ENCODE measurements at places on chromosomes 4 and X.

DNA sequence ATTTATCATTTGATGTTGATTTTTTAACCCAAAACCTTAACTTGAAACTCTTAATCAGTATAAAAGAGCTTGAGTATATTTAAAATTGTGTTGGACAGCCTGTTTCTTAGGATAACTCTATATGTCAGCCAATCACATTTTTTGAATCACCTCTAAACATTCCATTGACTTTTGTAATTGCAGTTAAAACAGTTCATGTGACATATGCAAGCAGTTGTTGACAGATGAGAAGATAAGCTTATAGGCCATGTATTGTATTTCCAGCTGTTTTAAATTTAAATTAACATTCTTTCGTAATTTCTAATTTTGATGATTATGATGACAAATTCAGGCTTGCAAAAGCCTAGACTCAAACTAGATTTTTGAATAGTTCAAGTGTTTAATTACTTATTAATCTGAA lies 17.4 kb downstream of the VEGFC start:
- DNase-seq: no peak

- DNase-seq: no peak
Observed at GRCh38 chrX:138157850-138158249, 553.7 kb downstream of the FGF13 start.

DNA sequence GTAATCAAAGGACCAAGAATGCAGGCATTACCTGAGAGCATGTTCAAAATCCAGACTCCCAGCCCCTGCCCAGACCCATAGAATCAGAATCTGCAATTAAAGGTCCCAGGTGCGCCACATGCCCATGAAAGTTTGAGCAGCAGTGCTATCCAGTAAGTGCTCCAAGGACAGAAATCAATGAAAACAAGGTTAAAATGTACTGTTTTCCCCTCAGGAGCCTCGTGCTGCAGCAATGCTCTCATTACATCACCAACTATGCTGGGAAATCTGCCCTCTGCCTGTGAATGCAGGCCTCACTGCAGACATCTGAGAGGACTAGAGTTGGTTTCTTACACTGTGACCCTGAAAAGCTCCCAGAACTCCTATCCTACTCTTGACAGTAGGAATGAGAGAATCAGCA lies 21.1 kb downstream of the ANXA5 start:
- no peak for DNase-seq

DNA sequence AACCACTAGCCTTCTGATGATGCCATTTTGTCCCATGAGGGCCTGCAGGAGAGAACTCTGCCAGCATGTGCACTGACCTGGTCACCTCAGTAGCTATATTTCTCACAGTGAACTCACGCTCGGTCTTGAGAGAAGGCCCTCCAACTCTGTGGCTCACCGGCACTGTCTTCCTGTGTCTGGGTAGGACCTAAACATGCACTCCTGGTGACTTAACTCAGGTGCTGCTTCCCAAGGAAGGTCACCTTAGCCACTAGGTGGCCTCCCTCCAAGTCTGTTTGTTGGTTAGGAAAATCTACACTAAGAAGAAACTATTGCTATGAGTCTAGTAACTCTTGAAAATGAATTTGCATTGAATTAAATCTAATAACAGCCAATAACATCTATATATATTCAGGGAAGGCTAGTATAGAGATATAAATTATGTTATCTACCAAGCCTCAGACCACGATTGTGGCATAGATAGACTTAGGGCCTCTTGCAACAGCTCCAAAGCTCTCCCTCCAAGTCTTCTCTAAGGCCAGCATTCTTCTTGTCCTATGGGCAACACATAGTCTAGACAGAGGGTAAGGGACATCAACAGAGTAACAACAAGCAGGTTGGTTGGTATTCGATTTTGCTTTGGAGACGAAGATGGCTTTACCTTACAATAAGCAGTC lies 24.7 kb downstream of the TLR10 start:
- no peak for DNase-seq

DNA sequence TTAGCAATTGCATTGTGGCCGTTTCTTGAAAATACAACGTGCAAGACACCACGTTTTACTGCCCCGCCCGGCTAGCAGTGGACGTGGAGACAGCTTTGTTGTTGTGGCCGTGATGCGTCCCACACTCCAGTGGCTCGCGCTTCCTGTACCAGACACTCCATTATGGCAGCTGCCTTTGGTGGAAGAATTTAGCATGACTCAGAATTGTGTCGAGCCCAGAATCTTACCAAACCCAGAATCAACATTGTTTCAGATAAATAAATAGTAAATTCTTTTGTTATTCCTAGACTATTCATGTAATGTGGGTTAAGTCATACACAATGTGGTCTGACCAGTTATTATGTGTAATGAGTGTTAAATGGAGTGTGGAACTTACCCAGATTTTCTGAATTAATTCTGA lies 25.3 kb upstream of the S100P start:
- DNase-seq: no peak
